Cerebellar nuclear complex (tissue), 1 donor: ENCODE measurements at places on chromosomes 12 and 14.

GRCh38 chr12:19908830-19909229 lies 459.5 kb upstream of the PDE3A start:
- DNase-seq: no peak

DNA sequence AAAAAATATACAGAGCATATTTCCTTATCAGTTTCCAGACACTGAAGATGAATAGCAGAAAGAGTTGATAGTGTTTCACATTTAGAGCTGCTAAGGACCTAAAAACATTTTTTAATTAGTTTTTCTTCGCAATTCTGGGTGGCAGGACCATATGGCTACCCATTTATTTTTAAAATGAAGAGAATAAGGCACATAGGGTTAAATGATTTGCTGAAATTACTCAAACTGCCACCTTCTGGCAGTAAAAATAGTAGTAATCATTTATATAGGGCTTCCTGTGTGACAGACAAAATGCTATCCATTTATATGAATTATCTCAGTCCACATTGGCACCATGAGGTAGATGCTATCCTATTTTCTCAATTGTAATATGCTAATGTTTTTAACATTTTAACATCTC lies 108.6 kb upstream of the CCDC196 start:
- DNase-seq: no peak

- no peak for DNase-seq
These were observed 564 bp downstream of the ATXN3 start for GRCh38 chr14:92105893-92106142.

- DNase-seq: no peak
These were observed 109.3 kb upstream of the MYF6 start for GRCh38 chr12:80598004-80598606.

- DNase-seq: no peak
These were observed 106.6 kb upstream of the AMN1 start for GRCh38 chr12:31835276-31835882.

- DNase-seq: no peak
These were observed 46.7 kb upstream of the PNMA1 start for GRCh38 chr14:73760598-73761586.

DNA sequence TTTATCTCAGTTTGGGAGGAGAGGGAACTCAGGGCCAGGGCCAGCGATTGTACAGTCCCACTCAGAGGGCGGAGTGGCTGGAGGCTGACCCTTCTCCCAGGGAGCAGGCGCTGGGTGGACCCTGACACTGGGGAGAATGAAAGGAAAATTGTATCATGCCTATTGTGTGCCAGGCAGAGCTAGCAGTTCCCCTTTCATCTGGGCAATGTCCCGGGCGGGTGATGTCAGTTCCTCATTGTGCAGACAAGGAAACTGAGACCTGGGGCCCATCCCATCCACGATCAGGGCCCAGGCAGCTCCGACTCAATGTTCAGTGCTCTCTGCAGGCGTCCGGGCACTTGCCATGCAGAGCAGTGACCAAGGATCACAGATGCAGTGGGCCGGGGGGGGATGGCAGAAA lies 101.9 kb upstream of the RTL1 start:
- no peak for DNase-seq

- DNase-seq: no peak
These were observed 213.1 kb downstream of the AEBP2 start for GRCh38 chr12:19652386-19652785.

DNA sequence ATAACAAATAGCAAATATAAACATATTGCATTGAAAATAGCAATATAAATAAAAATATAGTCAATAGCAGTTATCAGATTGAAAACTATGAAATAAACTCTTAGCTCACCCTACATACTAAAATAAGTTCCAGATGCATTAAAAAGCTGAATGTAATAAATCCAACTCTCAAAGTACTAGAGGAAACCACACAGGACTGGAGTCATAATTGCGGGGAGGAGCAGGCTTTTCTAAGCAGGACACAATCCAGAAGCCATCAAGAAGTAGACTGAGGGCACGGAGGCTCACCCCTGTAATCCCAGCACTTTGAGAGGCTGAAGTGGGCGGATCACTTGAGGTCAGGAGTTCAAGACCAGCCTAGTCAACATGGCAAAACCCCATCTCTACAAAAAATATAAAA lies 22.2 kb downstream of the GSC start:
- no peak for DNase-seq

DNA sequence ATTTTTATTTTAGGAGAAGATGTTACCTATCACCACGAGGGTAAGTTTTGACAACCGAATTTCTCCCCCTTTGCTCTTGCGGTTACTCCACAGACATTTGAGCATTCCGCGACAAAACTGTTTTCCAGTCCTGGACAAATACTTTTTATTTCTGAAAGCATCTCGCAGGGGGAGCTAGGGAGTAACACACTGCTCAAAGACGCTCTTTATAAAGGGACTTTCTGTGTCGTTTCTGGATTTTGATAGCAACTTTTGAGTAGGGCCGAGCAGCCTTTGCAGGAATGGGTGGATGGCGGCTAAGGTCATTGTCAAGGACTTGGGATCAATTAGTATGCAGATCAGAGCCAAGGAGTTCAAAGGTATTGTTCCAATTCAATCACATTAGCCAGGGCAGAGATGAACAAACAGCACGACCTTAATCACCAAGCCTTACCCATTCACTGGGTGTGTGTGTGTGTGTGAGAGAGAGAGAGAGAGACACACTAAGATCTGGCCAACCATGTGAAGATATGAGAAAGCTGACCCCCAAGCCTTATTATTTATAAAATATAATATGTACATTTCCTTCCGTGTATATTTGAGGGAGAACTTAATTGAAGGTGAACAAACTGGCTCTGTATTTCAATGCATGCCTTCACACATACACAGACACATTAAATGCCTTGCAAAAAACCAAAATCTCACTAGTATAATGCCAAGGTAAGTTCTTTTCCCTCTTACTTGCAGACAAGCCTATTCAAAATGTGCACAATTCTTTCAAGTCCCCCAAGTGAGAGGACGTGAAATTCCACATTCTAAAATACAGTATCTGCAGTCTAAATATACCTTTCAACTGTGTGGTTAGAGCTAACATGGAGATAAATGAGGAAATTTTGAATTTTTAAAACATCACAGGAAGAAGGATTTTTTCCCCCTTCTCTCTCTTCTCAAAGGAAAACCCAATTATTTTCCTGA lies 613.8 kb downstream of the VRK1 start:
- peak; percentile 0 for DNase-seq

- DNase-seq: no peak
These were observed 65.0 kb upstream of the AMN start for GRCh38 chr14:102857444-102857843.

- no peak for DNase-seq
These were observed 127.7 kb downstream of the TMEM30B start for GRCh38 chr14:61153431-61153830.

- no peak for DNase-seq
These were observed 322.6 kb downstream of the CCDC91 start for GRCh38 chr12:28512876-28513275.

GRCh38 chr14:100030452-100031153 lies 34.6 kb upstream of the EVL start:
- DNase-seq: no peak

GRCh38 chr12:130830246-130830551 lies 8.9 kb downstream of the STX2 start:
- no peak for DNase-seq

- no peak for DNase-seq
These were observed 65.9 kb downstream of the PTPRQ start for GRCh38 chr12:80509781-80510556.

DNA sequence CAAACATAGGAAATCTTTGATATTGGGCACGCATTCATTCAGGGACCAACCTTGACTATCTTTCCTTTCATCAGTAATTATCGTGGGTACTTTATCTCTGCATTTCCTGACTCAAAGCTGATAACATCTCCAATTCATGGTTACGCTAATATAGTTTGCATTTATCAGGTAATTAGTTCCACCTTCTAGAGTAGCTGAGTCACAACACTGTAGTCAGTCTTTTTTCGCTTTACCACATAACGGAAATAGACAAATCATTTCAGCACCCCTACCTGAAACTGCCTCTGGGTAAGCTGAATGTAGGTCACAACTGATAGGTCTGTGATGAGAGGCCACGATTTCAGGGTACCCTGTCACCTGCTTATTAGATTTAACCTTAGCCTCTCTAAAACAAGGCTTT lies 36.7 kb upstream of the IL22 start:
- DNase-seq: no peak

GRCh38 chr12:26746121-26746714 lies 86.8 kb downstream of the ITPR2 start:
- DNase-seq: no peak

GRCh38 chr14:23385642-23386265 lies 8.9 kb downstream of the CMTM5 start:
- DNase-seq: no peak

DNA sequence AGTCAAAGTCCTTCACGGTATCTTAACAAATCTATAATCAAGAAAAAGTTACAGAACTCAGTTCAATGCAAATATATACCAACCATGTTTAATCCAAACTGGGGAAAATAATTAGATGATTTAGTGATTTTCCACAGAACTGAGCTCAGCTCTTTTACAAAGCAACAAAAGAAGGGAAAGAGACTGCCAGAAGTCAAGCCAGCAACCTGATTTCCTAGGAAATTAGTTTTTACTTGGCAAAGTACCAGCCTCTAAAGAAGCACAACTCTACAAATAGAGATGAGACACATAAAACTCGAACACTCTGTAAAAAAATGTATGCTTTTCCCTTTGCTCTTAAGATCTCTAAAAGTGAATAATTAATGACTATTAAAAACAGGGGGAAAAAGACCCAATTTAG lies 19.4 kb downstream of the NUMB start:
- no peak for DNase-seq

GRCh38 chr12:98418357-98419075 lies 96.9 kb upstream of the TMPO start:
- DNase-seq: no peak

DNA sequence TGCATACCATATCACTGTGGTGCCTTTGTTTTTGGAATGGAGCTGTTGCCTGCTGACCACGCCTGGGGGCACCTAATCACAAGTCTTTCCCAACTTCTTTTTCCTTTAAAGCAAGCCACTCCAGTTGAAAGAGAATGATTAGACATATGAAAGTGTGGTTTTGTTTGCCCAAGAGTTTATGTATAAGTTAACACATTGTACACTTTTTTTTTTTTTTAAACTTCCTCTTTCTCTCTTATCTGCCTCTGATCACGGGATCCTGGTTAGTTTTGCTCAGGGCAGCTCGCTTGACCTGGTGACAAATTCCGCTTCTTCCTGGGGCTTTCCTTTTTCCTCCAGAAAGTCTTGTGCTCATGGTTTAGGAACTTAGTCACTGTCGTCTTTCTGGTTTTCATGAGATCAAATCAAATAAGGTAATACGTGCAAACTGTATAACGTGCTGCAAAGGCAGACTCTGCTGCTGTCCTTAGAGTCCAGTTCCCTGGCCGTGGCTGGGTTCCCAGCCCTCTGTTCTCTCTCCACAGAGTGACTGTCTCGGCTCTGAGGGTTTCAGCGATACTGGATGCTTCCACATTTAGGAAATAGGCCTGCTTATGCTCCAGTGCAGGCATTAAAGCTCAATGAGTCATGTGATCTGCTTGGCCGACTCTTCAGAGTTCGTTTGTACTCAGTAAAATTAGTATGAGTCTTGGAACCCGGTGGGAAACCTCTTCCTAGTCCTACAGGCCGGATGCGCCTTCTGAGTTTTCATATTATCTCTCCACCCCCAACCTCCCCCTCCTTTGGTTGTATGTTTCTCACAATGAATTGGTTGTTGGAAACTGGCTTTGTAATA lies 15.2 kb downstream of the RASSF3 start:
- no peak for DNase-seq

DNA sequence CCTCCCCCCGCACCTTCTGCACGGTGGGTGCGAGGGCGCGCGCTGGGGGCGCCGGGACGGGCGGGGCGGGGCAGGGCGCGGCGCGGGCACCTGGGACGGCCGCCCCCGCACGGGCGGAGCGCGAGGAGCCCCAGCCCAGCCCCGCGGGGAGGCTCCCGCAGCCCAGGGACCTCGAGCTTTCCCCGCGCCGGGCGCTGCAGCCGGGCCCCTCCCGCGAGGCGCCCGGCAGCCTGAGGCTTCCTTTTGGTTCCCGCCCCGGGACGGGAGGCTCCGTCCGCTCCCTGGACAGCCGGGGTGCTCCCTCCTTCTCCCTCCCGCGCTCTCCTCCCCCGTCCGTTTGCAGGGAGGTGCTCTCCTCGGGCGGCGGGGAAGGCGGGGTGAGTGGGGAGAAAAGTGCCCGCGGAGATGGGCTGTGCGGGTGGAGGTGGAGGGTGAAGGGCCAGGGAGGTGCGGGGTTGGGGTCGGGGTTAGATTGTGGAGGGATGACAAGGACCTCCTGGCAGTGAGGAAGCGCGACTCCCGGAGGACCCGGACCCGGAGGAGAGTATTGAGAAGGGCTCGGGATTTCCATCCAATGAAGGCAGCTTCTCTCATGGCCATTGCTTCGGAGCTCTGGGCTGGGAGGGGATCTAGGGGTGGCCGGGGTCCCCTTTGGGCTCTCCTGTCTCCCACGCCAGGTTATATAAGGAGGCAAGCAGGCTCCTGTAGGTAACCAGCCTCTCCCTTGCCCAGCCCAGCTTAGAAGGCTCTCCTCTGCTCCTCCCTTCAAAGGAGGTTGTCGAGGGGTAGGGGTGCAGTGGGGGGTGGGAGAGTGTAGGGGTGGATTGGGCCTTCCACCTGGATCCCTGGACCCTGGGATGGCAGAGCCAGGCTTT lies 645 bp downstream of the JDP2 start:
- no peak for DNase-seq

- no peak for DNase-seq
These were observed 79.0 kb downstream of the ARL6IP4 start for GRCh38 chr12:123059500-123059899.

DNA sequence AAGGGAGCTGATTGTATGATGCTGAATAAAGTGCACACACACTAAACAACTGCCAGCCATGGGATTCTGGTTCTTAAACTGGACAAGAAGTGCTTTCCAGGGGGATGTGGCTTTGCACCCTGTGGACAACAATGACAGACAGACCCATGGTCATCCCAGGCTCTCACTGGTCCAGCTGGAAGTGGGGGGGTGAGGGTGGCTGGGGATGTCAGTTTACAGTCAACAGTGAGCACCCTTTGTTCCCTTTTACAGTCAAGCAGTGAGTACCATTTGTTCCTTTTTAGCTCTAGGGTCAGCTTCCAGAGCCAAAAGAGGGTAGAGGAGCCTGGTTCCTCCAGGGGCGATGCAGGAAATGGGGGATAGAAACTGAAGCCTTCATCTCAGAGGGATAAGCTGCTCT lies 100.7 kb downstream of the SMOC1 start:
- DNase-seq: no peak
